Uterus (tissue), 4 donors: ENCODE measurements at places on chromosomes 5 and 9. TPM values are rescaled to one million over a fixed set of nuclear protein-coding genes. Genes with fewer than 3 reads are reported as not detected.
A peak's percentile ranks its signal among the peaks of the same experiment; 100 is the strongest.

GRCh38 chr5:63961125-63961597 is 1.1 kb downstream of the HTR1A start:
- no peak for DNase-seq

DNA sequence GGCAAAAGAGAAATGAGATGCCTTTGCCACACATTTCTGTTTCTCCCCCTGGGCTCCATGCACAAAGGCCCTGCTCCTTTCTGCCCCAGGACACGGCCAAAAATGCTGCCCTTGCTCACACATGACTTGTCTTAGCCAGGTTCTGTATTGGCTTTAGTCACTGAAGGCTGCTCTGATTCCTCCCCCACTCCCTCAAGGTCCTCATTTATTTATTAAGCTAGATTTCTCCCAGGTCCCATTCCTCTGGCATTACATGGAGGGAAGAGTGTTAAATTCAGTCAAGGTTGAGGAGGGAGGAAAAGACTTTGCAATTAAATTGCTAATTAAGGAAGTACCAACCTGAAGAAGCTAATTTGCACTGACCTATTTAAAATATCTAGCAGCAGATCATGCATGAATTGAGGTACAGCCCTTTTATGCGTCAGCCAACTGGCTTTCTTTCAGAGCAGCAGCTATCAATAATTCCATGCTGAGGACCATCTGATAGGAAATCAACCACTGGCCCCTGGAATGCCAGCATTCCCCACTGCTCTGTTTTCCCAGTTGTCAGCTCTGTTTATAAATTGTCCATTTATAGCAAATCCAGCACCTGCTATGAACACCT is 81.2 kb upstream of the MAP3K1 start:
- no peak for DNase-seq

DNA sequence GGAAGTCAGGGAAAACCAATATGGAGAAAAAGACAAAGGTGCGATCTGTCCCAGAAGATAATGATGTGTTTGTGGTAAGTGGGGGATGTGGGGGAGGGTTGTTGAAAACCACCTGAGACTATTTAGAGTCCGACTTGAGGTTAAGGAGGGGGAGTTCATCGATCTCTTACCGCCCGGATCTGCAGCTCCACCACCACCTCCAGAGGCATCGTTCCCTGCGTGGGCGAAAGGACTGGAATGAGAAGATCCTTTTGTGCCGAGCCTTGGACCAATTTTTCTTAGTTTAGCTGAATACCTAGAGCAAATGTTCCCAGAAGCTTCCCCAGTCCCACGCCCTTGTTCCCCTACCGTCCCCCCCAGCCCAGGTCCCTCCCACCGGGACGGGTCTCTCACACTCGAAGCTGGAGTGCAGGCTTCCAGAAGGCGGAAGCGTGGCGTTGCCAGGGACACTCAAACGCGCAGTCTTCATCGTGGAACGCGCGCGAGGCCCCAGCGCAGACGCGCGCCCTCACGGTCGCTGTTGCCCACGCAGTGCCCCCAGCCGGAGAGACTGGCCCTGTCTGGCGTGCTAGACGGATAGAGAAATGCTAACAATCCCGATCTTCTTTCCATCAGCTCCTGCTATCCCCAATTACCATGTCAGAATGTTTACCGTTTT is at the start of gene SPATA6L:
TSS of gene SPATA6L (minus strand) at position 439 of the 658 bp plus-strand sequence. CDS start at position 209, 230 bp downstream.
- DNase-seq = peak; percentile 69

DNA sequence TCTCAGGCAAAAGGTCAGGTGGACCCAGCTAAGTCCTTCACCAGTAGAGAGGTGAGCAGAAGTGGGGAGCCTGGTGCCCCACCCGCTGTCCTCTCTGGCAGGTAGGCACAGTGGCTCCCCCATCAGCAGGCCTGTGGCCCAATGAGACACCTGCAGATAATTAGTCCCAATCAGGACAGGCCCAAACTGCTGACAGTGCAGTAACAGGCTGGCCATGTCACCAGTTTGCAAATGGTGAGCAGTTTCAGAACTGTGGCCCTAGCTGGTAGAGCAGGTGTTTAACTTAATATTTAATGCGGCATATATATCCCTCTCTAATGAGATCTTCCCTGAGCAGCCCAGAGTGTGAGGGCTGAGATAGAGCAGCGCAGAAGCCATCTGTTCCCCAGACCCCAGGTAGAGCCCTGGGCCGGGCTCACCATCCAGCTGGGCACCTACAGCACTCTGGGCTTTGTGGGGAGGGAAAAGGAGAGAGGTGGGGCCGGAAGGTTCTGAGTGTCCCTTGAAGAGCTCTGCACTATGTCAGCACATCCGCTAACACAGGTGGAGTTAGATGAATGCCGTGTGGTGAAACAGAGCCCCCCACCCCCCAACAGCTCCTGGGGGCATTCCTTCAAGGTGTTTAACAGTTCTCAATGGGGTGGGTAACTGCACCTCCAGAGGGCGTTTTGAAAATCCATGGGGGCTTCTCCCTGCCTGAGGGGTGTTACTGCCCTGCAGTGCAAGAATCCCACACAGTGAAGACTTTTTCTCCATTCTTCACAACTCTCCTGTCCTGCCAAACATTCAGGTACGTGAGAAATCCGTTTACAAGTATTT is 120.5 kb downstream of the PAX5 start:
- no peak for DNase-seq

- no peak for DNase-seq
These were observed 24.8 kb downstream of the RANBP3L start for GRCh38 chr5:36276864-36277263.

- DNase-seq = peak; percentile 32
These were observed 5.1 kb upstream of the RGMB start for GRCh38 chr5:98768160-98768959.

GRCh38 chr5:137310051-137310730 is 188.9 kb downstream of the SPOCK1 start:
- DNase-seq = no peak

DNA sequence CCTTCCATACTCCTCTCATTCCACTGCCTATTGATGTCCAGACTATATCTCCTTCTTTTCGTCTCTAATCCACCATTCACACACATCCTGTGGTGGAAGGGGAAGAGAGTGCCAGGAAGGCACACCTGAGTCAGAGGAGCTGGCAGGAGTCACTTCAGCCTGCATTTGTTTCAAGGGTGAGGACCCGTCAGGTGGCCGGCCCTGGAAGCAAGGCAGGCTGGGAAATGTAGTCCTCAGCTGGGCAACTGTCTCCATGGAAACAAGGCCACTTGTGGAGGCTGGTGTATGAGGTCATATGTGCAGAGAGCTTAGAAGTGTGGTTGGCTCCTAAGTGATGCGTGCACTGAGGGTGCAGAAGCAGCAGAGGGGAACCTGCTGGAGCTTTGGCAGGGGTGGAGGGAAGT is 278.4 kb downstream of the NSG2 start:
- no peak for DNase-seq

GRCh38 chr9:109048822-109049221 is 35.5 kb upstream of the CTNNAL1 start:
- DNase-seq = no peak

GRCh38 chr5:11918463-11919045 is 14.3 kb upstream of the CTNND2 start:
- DNase-seq = no peak

DNA sequence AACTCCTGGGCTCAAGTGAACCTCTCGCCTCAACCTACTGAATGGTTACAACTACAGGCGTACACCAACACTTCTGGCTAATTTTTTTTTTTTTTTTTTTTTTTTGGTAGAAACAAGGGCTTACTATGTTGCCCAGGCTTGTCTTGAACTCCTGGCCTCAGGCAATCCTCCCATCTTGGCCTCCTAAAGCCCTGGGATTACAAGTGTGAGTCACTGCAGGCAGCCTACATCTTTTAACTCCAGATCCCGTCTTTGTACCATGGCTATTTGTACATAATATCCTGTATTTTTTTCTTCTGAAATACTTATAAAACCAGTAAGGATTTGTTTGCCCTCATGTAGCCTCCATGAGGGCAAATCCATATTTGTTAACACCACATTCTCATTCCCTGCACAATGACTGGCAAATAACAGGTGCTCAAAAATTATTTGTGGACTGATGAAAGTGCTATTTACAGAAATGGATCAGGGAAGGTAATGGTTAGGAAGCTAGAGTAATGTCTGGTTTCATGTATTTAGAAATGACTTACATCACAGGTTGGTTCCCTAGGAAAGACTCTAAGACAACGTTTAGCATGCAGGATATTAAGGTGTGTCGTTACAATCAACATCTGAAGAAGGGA is 51.9 kb upstream of the POU5F2 start:
- no peak for DNase-seq

GRCh38 chr9:38254151-38254550 is 138.4 kb upstream of the ALDH1B1 start:
- DNase-seq = no peak

DNA sequence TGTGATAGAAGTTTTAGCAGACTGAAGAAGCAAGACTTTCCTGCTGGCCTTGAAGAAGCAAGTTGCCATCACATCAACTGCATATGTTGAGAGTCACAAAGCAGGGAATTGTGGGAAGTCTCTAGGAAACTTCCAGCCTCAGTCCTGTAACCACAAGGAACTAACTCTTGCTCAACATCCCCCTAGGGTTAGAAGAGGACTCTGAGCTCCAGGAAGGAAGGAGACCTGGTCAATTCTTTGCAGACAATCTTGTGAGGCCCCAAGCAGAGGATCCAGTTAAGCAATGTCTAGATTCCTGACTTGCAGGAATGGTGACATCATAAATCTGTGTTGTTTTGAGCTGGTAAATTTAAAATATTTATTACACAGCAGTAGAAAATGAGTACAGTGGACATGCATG is 18.6 kb upstream of the ZNF366 start:
- no peak for DNase-seq

DNA sequence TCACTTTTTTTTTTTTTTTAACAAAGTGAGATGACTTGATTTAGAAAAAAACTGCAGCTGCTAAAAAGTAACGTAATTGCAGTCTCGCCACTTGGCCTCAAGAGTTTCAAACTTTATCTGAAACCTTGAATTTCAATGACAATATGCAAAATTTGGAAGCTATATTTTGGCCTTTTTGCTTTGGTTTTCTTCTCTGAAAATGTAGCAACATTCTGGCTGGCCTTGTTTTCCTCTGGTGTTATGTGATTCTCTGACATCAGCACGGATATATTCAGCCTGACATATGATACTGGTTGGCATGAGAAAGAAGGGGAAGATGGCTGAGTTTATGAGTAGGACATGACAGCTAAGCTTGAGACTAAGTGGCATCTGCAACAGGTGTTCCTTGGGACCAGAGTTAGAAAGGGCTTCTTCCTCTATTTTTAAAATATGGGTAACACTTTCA is 136.5 kb downstream of the MEF2C start:
- DNase-seq = no peak

- no peak for DNase-seq
These were observed 47.6 kb downstream of the ADAMTS2 start for GRCh38 chr5:179297486-179298180.

GRCh38 chr9:75108571-75108970 is 20.3 kb downstream of the OSTF1 start:
- peak; percentile 61 for DNase-seq

DNA sequence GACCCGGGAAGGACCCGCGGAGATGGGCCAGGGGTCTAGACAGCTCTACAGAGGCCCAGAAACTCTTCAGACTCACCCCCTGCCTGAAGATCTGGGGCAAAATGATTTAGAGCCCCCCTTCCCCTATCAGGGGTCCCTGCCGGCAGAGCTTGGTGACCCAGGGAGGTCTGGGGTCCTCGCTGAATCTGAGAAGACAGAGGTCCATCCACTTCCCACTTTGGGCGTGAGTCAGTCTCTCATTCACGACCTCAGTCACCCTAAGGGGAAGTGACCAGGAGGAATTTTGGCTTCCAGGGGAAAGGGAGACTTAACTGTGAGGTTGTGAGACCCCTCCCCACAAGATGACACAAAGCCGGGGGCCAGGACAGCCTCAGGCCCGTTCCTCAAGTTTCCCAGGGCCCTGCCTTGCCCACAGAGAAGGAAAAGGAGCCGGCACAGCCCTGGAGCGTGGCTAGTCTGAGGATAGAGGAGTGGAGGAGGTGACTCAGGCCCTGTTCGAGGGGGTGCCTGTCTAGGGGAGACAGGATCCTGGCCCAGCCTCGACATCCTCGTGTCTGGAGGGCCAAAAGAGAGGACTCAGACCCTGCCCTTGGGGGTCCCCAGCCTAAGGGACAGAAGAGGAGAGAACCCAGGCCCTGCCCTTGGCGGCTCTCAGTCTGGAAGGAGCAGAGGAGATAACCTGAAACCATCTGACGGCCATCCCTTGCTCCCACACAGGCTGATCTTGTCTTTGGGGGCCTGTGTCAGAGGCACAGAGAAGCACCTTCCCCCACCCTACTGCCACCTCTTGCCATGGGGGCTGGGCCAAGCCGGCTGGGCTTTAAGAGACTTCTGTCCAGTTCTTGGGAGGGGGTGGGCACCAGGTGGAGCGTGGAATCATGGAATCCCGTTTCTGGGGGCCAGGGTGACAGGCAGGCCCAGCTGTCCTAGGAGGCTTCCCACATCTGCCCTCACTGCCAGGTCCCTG is 889 bp downstream of the PDLIM4 start:
- peak; percentile 53 for DNase-seq

DNA sequence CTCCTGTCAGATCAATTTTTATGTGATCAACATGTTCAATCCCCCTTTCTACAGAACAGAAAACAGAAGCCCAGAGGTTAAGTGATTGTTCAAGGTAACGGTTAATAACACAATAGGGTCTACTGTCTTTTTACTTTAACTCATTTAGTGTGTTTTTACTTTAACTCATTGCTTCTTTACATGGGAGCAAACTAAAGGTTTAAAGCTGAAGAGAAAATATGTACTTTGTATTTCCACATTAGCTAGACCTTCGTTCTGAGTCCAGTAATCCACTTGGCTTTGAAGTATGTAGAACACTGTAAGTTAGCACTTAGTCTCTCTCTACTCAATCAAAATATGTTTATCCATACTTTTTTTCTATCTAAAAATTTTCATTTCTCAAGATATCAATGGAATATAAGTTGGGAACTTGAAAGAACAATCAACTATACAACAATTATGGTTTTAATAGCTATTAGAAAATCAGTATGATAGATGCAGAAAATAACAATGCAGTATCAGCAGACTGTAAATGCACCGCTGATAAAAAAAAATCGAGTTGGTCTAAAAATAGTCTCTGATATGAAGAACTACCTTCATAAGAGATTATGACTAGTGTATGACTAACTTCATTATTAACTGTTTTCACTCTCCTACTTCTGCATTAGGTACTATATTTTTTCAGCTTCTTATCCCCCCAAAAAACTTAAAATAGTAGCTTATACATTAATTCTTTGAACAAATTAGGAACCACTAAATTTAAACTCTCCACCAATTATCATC is 20.6 kb downstream of the PGGT1B start:
- no peak for DNase-seq

- DNase-seq = no peak
These were observed 4.6 kb downstream of the ANXA1 start for GRCh38 chr9:73155968-73156864.

Gene CTXN3
- total RNA-seq = not detected

Gene PCDHB14
- 7.1 TPM for total RNA-seq

Gene ARSI
- total RNA-seq = 4.3 TPM

Gene HTR4
- 0.26 TPM for total RNA-seq

Gene PCDHGA5
- total RNA-seq = 1.8 TPM

Gene PRRX2
- 3.5 TPM for total RNA-seq

Gene PHF24
- 0.76 TPM for total RNA-seq

Gene TEK
- total RNA-seq = 61.3 TPM

Gene ORM2
- 1.2 TPM for total RNA-seq

Gene SLC45A2
- 0.58 TPM for total RNA-seq

Gene PCDHB13
- 7.1 TPM for total RNA-seq

Gene TNFSF15
- 3.3 TPM for total RNA-seq
